ENCODE measurements at places on chromosomes 13 and 19.

DNA sequence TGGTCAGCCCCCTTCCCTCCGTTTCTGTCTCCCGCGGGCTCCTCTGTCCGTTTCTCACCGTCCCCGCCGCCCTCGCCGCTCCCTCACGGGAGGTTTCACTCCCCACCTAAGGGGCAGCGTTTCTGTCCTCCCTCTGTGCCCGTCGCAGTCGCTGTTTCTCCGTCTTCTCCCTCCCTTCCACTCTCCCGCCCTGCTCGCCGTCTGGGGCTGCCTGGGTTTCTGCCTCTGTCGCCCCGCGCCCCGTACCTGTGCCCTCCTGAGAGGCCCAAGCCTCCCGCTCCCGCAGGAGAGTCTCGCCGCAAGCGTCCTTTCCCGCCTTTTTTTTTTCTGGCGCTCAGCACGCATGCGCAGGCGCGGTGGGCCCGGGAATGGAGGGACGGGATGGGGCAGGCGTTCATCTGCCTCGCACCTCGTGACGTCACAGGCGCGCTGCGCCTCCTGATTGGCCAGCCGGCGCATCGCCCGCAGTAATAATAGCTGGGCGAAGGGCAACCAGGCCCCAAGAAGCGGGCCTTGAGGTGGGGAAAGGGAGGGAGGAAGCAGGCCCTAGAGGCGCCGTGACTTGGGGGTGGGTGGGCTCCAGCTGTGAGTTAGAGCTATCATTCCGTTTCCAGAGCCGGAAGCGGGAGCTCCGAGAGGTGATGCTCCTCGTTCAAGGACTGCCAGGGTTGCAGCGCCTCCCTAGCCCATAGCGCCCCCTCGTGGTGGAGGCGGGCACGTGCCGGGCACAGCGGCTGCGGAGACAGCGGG, 15.4 kb downstream of the SSC5D start:
- peak; percentile 88 for DNase-seq

DNA sequence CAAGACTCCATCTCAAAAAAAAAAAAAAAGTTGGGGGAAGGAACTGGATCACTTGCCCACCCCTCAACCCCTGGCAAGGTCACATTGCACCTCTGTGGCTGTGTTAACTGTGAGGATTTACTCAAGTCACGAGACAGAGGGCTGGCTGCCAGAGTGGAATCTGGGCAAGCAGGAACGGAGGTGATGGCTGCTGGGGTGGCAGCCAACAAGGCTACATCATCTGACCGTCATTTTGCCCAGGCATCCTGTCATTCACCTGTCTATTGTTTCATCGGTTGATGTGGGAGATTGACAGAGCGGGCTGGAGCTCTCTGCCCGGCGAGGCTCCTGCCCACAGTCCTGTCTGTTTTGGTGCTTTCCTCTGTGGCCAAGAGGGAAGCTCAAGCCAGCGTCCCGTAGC, 75.7 kb downstream of the DPF1 start:
- DNase-seq, result no peak

DNA sequence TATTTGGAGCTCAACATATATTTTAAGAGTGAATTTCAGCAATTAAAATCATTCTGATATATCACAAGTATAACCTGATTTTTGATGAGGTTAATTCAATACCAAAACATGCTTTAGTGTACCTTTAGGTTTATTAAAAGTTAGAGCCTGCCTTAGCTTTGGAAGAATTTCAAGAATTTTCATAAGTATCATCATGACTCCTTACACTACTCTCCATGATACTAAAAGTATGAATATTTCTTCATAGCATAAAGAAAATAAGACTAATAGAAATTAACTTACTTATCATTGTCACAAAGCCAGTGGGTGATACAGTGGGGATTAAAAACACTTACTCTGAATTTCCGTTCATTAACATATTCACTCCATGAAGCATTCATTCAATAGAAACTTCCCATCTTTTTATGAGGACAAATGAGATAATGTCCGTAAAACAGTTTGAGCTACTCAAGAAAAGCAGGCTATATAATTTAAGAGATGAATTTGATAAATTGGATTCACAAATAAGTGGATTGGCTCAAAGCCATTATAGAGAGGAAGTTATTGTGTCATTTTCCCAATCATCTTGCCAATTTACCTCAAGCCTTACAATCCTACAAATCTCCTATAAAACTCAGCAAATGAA, 214.0 kb downstream of the PCDH9 start:
- no peak for DNase-seq

GRCh38 chr19:2488405-2488941, 12.5 kb downstream of the GADD45B start:
- no peak for DNase-seq

DNA sequence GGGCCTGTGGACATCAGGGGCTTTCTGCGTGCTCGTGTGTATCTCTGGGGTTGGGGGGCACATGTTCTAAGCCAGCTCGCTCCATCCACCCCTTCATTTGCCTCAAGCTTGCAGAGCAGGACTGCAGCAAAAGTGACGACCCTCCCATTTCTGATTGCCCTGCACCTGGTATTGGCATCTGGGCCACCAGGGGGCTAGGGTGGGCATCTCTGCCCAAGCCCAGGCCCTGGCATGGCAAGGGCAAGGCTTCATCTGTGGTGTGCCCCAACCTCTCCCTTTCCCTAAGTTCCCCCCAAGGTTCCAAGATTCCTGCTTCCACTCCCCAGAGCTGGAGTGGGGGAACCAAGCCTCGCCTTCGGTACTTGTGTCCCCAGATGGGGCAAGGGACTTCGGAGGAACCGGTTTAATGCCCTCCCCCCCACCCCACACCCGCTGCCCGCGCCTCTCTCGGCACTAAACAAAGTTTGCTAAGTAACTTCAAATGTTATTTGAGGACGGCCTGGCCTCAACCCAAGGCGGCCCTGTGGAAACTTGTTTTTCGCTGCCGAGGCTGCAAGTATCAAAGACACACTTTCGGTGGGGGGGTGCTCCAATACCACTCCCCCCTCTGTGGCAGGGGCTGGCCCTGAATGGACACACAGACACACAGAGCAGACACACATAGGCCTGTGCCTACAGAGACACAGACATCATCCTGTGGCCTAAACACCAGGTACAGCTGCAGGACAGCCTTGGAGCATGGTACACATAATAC, 12.2 kb downstream of the NFIX start:
- no peak for DNase-seq
